ENCODE measurements at places on chromosomes 2 and 18.

- no peak for DNase-seq
Measured at GRCh38 chr2:226773291-226773690, 26.3 kb downstream of the IRS1 start.

GRCh38 chr2:239143858-239144712 lies 256.7 kb downstream of the HDAC4 start:
- DNase-seq = no peak

DNA sequence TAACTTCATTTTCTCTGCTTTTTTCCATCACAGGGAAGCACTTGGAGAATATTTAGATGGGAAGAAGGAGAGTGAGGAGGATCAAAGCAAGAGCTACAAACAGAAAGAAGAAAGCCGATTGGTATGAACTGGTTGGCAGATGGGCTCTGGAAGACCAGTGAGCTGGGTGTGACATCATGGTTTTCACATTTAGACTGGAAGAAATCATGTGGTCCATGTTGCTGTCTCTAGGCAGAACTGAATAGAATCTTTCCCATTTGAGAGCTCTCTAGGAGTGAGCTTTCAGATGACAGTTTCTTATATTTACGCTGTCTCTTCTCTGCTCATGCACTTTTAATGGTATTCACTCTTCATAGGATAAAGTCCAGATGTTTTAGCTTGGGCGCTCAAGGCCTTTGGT lies 12.6 kb downstream of the DRC1 start:
- no peak for DNase-seq

DNA sequence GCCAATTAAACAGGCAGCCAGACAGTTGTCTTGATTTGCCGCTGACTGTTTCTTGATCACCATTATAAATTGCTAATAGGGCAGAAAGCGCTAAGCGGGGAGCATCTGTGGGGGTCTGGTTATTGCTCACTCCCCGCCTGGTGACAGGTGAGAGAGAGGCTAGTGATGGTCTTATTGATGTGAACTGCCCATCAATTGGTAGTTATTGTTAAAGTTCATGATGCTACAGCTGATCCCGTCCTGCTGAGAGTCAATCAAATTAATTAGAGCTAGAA lies 148.5 kb downstream of the LNPK start:
- DNase-seq = no peak

GRCh38 chr2:145399131-145399530 lies 879.2 kb upstream of the ZEB2 start:
- DNase-seq = no peak

DNA sequence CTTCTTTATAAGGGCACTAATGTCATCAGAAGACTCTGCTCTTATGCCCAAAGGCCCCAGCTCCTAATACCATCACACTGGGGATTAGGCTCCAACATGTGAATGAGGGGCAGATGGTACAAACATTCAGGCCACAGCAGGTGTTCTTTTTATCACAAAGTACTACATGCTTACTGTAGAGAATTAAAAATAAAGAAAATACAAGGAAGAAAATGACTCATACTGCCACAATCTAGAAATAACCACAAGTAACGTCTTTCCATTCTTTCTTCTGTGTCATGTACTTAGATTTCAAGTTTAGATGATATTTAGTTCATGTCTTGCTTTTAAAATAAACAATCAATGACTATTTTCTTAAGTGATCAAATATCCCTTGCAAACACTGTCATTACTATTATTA lies 100.3 kb upstream of the NEDD4L start:
- no peak for DNase-seq

DNA sequence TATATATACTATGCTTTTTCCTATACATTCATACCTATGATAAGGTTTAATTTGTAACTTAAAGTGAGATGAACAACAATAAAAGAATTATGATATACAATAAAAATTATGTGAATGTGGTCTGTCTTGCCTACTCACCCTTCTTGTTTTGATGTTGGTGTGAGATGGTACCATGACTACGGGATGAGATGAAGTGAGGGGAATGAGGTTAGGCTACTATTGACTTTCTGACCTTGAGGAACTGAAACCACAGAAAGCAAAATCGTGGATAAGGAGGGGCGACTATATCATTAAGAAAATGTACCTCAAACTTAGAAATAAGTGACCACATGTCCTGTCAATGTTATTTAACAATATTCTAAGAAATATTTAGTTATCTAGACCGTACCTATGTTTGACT lies 103.9 kb upstream of the PPP1CB start:
- peak; percentile 24 for DNase-seq

DNA sequence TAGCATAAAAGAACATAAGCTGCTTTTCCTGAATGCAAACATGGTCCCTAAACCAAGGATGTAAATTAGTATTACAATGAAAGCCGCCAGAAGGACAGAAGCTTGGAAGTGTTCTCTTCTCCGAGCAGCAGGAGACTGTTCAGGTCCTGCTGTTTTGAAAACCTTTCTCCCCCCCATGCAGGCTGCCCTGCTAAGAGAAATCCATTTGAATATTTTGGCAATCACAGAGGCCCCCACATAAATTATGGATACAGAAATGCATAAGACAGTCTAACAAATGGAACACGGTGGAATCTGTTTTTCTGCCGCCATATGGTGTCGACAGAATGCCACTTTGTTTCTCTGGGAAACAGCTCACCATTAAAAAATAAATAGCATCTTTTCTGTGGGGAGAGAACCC lies 600.4 kb upstream of the KLHL29 start:
- DNase-seq = no peak

DNA sequence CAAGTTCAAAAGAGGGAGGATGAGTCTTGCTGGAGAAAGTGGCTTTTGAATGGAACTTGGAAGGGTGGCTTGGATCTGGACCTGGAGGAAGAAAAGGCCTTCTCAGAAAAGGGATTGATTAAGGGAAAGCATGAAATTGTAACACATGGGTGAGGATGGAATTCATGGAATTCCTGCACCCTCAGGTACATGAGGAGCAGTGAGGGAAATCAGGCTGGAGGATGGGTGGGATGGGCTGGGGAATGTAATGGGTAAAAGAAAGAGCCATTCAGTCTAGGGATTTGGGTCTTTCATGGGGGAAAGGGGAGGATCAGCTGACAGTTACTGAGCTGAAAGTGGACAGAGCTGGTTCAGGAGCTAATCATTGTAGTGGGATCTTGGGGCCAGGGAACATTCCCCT lies 51.2 kb upstream of the HAAO start:
- no peak for DNase-seq

DNA sequence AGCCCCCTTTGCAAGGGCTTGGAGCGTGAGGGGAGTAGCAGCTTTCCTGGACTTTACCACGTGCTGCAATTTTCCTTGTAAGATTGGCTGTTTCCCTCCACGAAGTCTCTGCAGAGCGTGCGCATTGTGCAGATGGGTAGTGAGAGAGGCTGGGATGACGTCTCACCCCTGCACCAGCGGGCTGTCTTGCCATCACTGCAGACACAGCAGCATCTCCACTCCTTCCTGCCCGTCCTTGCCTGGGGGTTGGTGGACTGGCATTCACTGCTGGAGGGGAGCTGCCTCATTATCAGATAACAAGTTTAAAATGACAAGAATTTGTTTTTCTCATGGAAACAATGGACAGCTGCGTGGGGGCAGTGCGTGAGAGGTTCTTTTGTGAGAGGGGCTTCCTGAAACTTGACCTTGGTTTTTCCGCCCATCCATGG lies 45.3 kb upstream of the HS6ST1 start:
- no peak for DNase-seq

DNA sequence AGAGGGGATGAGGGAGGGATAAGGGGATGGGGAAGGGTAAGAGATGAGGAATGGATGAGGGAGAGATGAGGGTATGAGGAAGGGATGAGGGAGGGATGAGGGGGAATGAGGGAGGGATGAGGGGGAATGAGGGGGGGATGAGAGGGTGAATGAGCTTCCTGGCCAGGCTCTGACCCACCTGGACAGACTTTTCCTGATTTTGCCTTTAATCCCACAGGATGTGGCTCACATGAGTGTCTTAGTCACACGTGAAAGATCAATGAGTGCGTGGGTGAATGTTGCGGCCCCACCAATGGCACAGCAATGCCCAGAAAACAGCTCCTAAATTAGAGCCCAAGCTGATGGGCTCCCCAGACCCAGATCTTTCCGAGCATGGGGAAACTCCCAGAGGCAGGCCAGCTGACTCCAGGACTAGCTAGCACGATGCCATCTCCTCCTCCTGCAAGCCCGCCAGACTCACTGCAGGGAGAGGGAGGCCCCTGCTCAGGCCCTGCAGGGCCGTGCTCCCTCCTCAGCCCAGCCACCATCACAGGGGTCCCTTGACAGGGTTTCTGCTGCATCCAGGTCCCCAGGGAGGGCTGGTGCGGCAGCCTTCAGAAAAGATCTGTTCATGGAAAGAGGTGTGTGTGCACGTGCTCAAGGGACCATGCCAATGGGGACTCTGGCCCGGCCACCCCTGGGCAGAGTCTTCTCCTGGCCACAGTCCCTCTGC lies 41.4 kb downstream of the AQP12A start:
- no peak for DNase-seq

GRCh38 chr18:76699923-76700322 lies 122.4 kb upstream of the ZNF236 start:
- DNase-seq = no peak

DNA sequence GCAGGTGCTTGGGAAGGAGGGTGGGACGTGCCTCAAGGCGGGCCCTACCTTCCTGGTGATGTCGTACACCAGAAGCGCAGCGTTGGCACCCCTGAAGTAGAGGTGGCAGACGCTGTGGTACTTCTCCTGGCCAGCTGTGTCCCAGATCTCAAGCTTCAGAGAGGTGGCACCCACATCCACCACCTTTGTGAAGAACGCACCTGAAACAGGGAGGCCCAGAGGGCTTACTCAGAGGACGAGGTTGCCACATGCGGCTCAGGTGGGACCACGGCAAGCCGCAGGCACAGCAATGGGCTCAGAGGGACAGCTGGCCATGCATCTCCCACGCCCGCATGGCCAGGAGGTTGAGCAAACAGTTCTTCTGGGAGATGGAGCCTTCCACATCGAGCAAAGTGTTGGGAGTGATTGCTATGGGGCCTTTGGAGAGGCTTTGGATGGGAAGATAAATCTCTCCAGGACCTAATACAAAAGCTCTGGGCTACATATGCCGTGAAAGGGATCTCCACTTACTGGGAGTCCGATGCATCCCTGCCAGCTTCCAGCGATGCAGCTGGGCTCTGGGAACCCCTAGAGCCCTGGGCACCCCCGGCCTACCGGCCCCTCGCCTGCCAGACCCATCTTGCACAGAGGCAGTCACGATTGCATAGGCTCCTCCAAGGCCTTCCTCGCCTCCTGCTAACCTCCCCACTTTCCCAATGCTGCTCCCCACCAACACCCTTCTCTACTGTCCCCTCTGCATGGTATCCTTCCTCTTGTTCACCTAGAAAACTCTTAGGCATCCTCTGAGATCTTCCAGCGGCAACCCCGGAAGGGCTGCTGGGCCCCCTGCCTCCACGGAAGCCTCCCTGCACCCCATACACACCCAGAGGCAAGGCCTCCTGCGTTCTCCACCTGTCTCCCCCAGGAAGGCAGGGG lies 11.8 kb downstream of the PRLH start:
- DNase-seq = no peak

- DNase-seq = no peak
Measured at GRCh38 chr2:3141696-3142095, 235.9 kb downstream of the EIPR1 start.

DNA sequence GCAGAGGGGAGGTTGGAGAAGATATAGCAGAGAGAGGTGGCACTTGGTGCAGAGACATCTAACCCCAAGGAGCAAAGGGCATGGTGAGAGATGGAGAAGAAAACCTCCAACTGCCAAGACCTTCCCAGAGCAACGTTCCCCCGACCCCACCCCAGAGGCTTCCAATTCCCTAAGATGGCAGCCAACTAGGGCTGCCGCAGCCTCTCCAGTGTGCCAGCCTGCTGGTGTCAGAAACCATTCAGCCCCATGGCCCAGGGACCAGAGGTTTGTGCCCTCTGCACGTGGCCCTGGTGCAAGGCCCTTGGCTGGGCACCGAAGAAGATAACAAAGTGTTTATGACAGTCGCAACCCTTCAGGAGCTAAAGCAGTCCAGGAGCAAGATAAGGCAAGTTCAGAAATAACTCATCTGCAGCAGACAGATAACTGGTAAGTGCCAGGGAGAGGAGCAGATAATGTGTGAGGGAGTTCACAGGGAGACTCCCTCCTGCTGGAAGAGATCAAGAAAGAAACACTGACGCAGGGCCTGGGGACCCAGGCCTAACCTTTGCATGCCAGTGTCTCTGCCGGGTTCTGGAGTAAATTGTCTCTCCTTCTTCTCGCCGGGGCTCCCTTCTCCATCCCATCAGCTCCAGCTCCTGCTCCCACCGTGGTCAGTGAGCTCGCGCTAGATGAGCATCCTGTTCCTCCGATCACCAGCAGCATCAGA lies 66.1 kb upstream of the ID2 start:
- DNase-seq = no peak

GRCh38 chr2:121521359-121521758 lies 9.3 kb upstream of the RNU4ATAC start:
- DNase-seq = no peak

- DNase-seq = no peak
Measured at GRCh38 chr2:232229911-232230310, 148.6 kb upstream of the ALPP start.

DNA sequence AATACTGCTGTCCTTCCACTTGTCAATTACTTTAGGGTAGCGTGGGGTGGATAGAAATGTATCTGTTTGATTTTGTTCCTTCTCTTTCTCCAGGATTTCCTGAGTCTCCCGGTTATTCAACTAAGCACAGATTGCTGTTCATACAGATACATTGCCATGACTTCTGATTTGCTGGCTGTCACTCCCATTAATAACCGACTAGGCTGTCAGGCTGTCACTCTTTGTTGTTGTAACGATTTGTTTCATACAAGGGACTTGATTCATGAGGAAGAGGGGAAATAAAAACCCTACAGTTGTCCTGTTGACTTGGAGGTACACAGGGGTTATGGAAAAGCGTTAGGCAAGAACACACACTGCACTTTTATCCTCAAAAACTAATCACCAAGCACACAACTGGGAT lies 302.7 kb upstream of the SMIM21 start:
- DNase-seq = no peak

DNA sequence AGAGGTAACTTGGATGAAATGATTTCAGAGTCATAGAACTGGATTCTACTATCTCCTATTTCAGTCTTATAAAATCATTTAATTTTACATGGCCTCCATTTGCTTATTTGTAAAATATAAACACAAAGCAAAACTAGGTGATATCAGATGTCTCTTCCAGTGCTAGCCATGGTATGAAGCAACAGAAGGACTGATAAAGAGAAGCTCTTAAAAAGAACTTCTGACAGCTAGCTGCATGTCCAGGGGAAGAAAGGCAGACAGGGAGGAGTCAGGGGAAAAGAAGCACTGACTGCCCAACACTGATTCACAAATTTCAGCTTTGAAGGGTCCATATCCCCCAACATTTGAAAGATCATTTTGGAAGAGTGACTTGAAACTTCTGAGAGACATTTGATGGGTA lies 6.4 kb downstream of the SLC8A1 start:
- no peak for DNase-seq

GRCh38 chr2:221464971-221465370 lies 107.1 kb downstream of the EPHA4 start:
- DNase-seq = no peak

GRCh38 chr2:238418196-238418998 lies 8.3 kb upstream of the ASB1 start:
- peak; percentile 60 for DNase-seq

- no peak for DNase-seq
Measured at GRCh38 chr2:158922601-158923000, 45.8 kb upstream of the TANC1 start.

- no peak for DNase-seq
Measured at GRCh38 chr18:26482569-26482968, 65.8 kb downstream of the KCTD1 start.

- DNase-seq = peak; percentile 20
Measured at GRCh38 chr2:128269063-128269989, 49.3 kb downstream of the HS6ST1 start.
